Activated CD8-positive, alpha-beta T cell treated with anti-CD3 and anti-CD28 coated beads, Interleukin-2, amount 10 ng/mL, durations not matched to agents 7 days and 5 days (primary cell): ENCODE measurements at places on chromosomes 16 and 17. TPM values are rescaled to one million over a fixed set of nuclear protein-coding genes. Genes with fewer than 3 reads are reported as not detected.
A peak's percentile ranks its signal among the peaks of the same experiment; 100 is the strongest.

The MLX gene
- total RNA-seq, result 65.9 TPM

GRCh38 chr17:74431568-74432423, at the start of gene GPRC5C:
TSS of gene GPRC5C (plus strand) at chr17:74432088. CDS start at chr17:74439777, 7,689 bp downstream.
- peaks cover 56% of the 10 kb centered on the region for H3K27me3 ChIP-seq
- H3K4me3 ChIP-seq, result peak within 1 kb of the TSS; percentile 28
- no peak within 1 kb of the TSS for H3K27ac ChIP-seq
- H3K4me1 ChIP-seq, result peaks cover 8% of the 10 kb centered on the region

The PPM1D gene
- 20.4 TPM for total RNA-seq

GRCh38 chr17:68094481-68095078, 59.0 kb downstream of the KPNA2 start:
- peak; percentile 19 for DNase-seq
- H3K27ac ChIP-seq, result no peak overlapping the region
- H3K4me1 ChIP-seq, result peaks cover 19% of the 10 kb centered on the region

DNA sequence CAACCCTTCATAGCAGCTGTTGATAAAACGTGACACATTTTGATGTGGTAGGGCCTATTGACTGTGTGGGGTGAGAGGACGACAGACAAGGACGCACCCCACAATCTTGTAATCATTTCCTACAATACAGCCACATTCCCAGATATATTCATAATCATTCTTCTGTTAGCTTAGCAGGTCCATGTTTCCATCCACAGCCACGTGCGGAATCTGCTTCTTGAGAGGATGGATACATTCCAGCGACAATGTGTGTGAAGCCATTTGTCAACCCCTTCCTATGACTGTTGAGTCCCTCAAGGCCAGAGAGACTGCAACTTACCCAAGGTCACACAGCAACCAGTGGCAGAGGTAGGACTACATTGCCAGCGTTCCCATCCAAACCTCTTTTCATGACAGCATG, 8.7 kb upstream of the COPS3 start:
- H3K36me3 ChIP-seq, result no peaks in the 10 kb centered on the region
- H3K4me1 ChIP-seq, result no peaks in the 10 kb centered on the region
- H3K27me3 ChIP-seq, result no peaks in the 10 kb centered on the region
- H3K4me3 ChIP-seq, result no peak overlapping the region
- no peak for DNase-seq
